Gastroesophageal sphincter (tissue), 4 donors: ENCODE measurements at places on chromosomes 2 and 18. TPM values are rescaled to one million over a fixed set of nuclear protein-coding genes. Genes with fewer than 3 reads are reported as not detected.

MYO7B gene
- not detected for total RNA-seq

IL1RL2 gene
- total RNA-seq, result not detected

ADNP2 gene
- 18.6 TPM for total RNA-seq

DPYSL5 gene
- 2.4 TPM for total RNA-seq

TRAPPC12 gene
- total RNA-seq, result 81.1 TPM

CSRNP3 gene
- total RNA-seq, result 2.5 TPM

RMC1 gene
- total RNA-seq, result 27.7 TPM

BMP10 gene
- not detected for total RNA-seq

LRP2 gene
- total RNA-seq, result not detected

NT5C1B gene
- total RNA-seq, result not detected

NYAP2 gene
- total RNA-seq, result 0.13 TPM

ATP6V1B1 gene
- 0.46 TPM for total RNA-seq
